ENCODE measurements at places on chromosomes 12 and 14.

GRCh38 chr12:108833355-108833733 is 24.0 kb downstream of the SSH1 start:
- no peak for DNase-seq

- DNase-seq, result no peak
Observed at GRCh38 chr14:81509838-81510452, 23.7 kb downstream of the SEL1L start.

DNA sequence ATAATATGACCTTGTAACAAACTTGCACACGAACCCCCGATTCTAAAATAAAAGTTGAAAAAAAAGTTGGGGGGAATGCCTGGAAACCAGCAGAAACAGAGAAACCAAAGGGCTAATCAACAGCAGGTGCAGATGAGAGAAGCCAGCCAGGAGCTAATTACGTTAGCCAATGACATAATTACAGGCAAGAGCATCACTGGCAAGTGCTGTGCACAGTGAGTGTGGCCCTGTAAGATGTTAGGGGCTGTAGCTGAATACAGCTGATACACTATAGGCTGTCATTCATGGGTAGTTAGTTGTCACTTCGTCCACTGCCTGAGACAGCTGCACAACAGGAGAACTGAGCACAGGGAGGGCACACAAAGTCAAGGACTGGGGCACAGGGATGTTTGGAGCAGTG is 7.3 kb upstream of the FGF23 start:
- DNase-seq, result no peak

GRCh38 chr14:63770187-63770807 is 42.4 kb upstream of the SGPP1 start:
- peak; percentile 66 for DNase-seq

DNA sequence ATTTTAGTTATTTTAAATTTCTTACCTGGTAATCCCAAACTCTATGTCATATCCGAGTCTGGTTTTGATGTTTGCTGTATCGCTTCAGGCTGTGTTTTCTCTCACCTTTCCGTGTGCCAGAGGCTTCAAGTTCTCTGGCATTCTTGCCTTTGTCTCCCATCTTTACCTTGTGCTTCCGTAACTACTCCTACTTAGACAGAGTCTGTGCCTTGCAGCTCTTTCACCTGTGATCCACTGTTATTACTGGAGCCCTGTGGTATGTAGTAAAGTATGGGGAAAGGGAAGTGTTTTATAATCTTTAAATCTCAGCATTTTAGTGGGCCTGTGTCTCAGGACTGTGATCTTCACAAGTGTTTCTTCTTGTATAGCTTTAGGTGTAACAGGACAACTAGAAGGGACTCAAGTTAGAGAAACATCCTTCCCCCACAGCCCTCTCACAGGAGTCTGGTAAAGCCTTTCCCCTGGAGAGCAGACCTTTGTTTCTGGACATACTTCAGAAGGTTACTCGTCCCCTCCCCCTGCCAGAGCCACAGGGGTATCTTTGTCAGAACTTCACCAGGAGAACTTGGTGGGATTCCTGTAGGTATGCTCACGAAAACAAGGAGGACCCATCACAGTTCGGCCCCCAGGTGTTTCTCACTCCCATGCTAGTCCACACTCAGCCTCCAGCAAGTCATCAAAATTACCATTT is 11.1 kb downstream of the IFNG start:
- DNase-seq, result no peak

Measured in NCI-H1694 (cell line).